ENCODE measurements at places on chromosomes 1 and 21. TPM values are rescaled to one million over a fixed set of nuclear protein-coding genes. Genes with fewer than 3 reads are reported as not detected.

Gene TNNT2
- 0.67 TPM for total RNA-seq

Gene NID1
- 7.5 TPM for total RNA-seq

Gene ABCA4
- 0.18 TPM for total RNA-seq

Gene RIMKLA
- 0.98 TPM for total RNA-seq

Gene DTL
- 20.0 TPM for total RNA-seq

Gene RBM11
- not detected for total RNA-seq

Gene MPZ
- 0.26 TPM for total RNA-seq

Gene EXTL1
- 0.05 TPM for total RNA-seq

Gene CD84
- total RNA-seq: not detected

Gene TLR5
- total RNA-seq: 0.25 TPM

Gene TOMM20
- total RNA-seq: 114 TPM

Gene C1QC
- total RNA-seq: not detected
